RKO (cell line): ENCODE measurements at places on chromosomes 5 and 9.

- no peak for DNase-seq
Measured at GRCh38 chr5:40364441-40364840, 315.3 kb upstream of the PTGER4 start.

DNA sequence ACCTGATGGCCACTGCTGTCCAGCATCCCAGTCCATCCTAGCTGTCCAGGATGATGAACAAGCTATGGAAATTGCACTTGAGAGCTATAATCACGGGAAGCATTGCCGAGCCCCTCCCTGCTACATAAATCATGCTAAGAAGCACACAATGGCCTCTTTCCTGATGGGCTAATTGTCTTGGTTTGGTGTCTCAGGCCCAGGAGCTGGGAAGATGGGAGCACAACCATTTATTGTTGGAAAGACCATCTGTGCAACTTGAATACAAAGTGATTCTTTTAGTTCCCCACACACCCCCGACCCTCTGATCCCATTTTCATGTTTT, 80.4 kb downstream of the RGS3 start:
- DNase-seq = no peak

GRCh38 chr9:113579283-113580040, 115.9 kb downstream of the RGS3 start:
- DNase-seq = no peak

DNA sequence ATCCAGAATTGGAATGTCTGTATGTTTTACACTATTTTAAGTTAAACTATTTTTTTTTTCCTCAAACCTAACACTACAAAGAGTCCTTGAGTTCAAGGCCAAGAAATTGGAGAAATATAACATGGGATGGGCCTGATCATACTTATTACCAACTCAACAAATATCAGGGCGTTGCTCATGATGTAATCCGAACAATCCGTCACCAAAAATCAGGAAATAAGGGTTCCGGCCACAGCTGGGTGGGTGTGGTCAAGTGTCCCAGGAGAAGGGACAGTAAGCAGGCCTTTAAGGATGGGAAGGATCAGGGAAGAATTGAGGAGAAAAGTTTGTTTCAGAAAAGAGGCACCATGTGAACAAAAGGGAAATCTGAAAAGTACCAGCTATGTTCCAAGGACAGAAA, 29.8 kb downstream of the MED27 start:
- no peak for DNase-seq

DNA sequence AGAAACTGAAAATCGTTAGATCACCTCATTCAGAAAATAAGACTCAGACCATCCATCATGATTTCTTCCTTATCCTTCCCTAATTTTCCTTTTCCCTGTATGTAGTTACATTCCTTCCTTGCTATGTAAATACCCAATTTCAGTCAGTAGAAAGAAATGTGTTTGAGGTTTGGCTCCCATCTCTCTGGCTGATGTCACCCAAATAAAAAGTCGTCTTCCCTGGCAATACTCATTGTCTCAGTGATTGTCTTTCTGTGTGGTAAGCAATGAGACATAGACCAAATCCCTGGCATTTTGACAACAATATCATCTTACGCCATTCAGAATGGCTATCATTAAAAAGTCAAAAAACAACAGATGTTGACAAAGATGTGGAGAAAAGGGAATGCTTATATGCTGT, 303.9 kb upstream of the EDIL3 start:
- DNase-seq = peak; percentile 78

DNA sequence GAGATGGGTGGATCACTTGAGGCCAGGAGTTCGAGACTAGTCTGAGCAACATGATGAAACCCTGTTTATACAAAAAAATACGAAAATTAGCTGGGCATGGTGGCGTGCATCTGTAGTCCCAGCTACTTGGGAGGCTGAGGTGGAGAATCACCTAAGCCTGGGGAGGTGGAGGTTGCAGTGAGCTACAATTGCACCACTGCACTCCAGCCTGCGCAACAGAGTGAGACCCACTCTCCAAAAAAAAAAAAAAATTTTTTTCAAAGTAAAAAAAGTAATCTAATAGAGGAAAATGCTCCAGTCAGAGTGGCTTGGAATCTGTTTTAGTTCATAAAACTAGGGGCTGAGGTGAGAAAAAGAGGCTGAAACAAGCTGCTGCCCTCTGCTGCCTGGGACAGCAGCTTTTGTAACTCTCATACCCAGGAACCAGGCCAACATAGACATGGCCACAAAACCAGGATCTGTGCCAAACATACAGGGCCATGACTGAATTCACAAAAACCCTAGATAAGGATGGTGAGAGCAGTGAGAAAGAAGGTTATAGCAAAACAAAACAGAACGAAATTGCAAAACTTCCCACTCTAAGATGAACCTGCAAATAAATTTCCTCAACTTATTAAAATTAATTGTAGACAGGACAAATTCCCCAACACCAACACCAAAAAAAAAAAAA, 13.1 kb upstream of the DCAF12 start:
- DNase-seq = peak; percentile 61
